Activated CD4-positive, alpha-beta T cell treated with anti-CD3 and anti-CD28 coated beads, Interleukin-2, amount 50 U/mL, for 48 hours (primary cell): ENCODE measurements at places on chromosomes 3 and 15.
A peak's percentile ranks its signal among the peaks of the same experiment; 100 is the strongest.

DNA sequence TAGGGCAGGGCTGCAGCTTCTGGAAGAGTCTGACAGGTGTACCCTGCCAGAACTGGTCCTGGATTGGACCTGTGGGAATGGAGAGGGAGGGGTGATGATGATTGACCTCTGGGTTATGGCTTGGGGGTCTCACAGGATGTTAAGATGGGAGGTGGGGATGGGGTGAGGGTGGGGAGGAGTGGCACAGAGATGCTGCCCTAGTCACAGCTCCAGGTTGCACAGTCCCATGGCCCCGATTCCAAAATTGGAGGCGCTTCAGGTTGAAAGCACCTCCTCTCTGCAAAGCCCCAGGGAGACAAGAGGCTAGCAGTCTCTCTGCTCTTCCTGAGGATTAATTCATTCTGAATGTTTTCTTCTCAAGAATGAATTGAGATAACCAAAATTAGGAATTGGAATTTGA, 101.4 kb downstream of the FAM43A start:
- no peak for DNase-seq

DNA sequence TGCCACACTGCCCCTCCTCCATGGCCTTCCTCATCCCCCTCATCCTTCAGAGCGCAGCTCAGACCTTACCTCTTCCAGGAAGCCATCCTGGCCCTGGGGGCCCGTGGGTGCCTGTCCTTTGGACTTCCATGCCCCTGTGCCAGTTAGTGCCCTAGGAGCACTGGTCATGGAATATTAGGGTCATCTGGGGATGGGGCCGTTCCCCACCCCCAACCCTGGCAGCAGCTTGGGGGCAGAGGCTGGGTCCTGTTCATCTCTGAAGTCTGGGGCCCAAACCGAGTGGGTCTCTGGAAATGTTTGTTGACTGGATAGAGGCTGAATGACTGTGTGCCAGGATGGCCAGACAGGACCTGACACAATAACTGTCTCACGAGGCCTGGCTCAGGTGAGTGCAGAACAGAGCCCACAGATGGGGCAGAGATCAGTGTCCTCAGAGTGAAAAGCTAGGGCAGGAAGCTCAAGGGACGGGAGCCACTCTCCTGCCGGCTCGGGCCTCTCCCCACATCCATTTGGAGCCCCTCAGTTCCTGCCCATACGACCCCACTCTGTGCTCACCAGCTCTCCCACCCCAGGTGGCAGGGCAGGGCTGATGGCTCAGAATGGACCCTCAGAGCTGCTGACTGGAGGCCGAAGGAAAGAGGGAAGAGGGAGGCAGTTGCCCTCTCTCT, 62.5 kb downstream of the TLE3 start:
- no peak for DNase-seq

DNA sequence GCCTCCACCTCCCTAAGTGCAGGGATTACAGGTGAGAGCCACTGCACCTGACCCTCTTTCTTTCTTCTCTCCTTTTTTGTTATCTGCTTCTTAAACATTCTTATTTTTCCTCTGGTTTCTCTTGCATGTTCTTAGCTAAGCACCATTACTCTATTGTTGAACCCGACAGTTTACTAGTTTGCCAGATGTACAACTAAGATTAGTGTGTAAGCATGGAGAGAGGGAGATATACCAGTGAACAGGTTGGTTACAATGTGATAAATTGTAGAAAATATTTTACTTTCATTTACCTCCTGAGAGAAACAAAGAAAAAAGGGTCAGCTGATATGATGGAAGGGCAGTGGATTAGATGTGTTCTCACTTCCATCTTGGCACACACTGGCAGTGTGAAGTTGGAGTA, 4.9 kb downstream of the HAUS2 start:
- no peak for DNase-seq

GRCh38 chr3:134074790-134075567, 45.3 kb upstream of the SLCO2A1 start:
- DNase-seq, result no peak

DNA sequence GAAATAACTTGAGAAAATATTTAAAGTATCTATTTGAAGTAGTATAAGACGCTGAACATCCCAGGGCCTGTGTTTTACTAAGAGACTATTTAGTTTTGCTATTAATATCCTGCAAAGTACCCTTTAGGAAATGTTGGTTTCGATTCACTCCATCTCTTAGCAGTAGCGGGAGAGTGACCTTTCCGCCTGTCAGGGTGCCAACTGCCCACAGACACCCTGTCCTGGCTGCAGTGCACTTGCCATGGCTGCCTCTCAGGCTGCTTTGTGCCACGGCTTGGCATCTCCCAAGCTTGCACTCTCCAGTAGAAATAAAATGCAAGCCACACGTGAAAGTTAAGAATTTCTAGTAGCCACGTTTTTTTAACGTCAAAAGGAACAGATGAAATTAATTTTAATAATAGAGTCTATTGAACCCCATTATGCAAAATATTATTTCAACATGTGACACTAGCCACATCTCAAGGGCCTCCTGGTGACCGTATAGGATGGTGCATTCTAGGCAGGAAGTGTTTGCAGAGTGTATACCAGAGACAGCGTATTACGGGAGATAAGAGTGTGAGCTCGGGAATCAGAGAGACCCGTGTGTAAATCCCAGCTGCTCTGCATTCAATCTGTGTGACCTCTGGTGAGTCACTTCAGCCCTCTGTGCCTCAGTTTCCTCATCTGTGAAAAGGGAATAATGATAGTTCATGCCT, 19.8 kb downstream of the ADAMTS9 start:
- no peak for DNase-seq

GRCh38 chr15:57288926-57289580, 87.3 kb upstream of the CGNL1 start:
- no peak for DNase-seq

DNA sequence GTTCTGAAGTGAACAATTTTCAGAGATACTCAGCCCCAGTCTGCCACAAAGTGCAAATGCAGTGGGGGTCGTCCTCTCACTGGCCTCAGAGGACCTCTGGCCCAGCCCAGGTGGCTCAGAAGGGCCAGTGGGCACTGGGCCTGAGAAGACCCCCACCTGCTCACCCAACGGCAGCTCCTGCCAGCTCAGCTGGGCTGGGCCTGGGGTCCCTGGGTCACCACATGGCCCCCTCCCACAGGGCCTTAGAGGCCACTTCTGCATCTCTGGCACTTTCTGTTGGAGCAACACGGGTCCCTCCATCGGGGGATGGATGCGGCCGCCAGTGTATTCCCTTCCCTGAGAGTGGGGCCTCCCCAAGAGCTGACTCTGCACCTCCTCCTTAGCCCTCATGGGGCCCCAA, 262.7 kb upstream of the KCNH8 start:
- no peak for DNase-seq

DNA sequence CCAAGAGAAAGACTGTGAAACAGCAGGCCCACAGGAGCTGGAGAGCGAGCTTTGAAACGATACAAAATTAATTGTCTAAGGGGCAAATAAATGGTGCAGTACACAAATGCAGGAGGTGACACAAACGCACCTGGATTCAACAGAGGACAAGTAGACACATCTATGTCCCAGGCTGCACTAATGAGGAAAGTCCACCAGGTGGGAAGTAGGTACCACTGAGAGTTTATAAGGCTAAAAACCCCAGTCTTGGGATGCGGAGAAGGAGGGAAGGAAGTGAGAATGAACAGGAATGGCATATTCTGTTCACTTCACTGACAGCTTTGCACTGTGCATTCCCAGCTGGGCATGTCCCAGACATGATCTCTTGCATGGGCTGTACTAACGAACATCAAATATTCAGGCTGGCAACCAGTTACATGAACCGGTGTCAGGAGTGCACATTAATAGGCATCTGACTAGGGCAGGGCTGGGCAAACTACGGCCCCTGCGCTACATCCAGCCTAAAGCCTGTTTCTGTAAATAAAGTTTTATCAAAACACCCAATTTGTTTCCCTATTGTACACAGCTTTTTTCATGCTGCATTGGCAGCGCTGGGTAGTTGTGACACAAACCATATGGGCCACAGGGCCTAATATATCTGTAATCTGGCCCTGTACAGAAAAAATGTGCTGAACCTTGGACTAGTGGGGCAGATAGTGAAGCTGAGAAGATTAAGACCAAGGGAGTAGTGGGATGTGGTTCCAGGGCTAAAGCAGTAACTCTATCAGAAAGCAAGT, 107.0 kb downstream of the IGF2BP2 start:
- DNase-seq, result no peak

DNA sequence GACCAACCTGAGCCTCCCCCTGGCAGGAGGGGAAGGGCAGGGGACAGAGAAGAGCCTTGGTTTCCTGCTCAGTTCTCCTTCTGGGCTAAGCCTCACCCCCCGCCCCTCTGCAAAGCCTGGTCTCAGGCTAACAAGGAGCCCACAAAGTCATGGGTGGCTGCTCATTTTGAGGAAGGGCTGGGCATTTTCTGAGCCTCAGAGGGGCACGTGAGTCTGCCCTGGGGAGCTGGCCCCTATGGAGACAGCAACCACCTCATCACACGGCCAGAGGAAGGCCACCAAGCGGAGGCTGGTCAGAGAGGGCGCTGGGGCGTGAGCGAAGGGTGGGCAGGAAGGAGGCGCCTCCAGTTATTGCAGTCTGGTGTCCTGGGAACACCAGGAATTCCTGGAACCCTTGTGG, 18.7 kb downstream of the ABTB1 start:
- no peak for DNase-seq

GRCh38 chr3:14175383-14176037, 2.9 kb downstream of the XPC start:
- peak; percentile 35 for DNase-seq

- DNase-seq, result no peak
Observed at GRCh38 chr3:45269952-45270351, 43.9 kb upstream of the TMEM158 start.

GRCh38 chr3:98454929-98455328, 8.1 kb upstream of the OR5K1 start:
- DNase-seq, result no peak

- DNase-seq, result no peak
Observed at GRCh38 chr3:170465955-170466354, 47.3 kb downstream of the CLDN11 start.

GRCh38 chr15:57323299-57323805, 53.0 kb upstream of the CGNL1 start:
- no peak for DNase-seq

DNA sequence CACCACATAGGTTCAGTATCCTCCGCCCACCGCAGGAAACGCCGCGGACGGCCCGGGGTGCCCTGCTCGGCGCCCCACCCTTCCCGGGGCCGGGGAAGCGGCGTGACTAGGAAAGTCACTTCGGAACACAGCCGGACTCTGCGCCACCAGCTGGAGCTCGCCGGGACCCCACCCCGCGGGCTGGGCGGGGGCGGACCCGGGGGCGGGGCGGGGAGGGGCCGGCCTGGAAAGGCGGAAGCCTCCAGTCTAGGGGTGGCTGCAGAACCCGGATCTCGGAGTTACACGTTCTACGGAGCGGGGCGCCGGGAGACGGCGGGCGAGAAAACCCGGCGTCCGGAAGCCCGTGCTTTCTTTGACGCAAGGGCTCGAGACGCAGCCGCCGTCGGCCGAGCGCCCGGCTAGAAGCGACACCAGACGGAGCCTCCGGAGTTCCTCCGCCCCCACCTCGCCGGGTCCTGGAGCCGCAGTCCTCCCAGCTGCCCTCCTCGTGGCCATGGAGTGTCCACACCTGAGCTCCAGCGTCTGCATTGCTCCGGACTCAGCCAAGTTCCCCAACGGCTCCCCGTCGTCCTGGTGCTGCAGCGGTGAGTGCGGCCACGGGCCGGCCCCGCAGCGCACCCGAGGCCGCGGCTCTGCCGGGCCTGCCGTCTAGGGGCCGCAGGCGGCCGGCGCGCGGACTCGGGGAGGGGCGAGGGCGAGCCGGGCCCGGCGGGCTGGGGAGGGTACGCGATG, at the start of gene USP3:
USP3 (plus strand) TSS at position 347 of the 732 bp plus-strand sequence; CDS start at position 494, 147 bp downstream.
- DNase-seq, result peak; percentile 93
